ENCODE measurements at places on chromosomes 11 and 22.

DNA sequence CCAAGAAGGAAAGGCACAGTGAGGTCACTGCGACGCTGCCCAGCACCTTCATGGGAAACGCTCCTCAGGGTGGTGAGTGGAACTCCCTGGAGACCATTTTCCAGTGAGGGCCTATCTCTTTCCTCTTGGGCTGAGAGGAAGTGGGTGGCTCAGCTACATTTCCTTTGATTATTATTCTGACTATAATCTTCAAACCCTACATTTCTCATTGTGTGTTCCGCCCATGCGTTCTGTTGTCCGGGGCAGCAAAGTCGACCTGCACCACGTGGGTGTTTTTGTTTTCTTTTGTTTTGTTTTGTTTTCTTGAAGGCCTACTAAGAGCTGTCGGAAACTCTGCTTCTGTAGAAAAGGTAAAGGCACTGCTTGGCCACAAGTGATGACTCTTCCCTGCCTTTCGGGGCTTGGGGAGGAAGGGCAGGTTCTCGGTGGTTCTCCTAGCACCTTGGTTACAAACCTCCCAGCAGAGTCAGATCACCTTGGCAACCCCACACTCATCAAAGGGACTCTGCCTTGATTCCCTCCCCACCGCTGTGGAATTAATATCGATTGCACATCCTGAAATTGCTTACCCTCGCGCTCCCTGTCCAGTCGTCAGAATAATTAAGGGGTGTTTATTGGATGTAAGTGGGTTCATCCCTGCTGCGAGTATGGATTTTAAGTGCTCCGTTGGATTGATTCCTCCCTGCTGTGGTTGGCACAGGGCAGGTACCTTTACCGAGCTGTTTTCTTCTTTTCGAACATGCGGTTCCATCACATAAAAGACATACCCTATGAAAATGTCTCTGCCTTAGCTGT is 7.3 kb downstream of the PARVB start:
- DNase-seq: no peak

DNA sequence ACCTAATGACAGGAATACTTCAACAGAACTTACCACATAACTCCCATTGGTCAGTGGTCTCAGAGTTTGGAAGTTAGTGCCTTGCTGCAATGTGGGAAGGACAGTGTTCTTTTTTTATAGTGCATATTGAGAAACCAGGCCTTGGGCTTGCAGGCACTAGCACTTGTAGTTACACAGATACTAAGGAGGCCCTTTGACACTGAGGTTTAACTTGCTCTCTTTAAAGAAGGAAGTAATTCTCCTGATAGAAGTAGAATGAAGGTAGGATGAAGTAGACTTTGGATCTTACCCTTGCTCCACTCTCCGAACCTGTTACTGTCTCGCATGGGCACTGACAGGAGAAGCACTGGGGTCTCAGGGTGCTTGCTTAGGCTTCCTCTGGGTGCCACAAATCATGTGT is 31.0 kb upstream of the ST14 start:
- no peak for DNase-seq

DNA sequence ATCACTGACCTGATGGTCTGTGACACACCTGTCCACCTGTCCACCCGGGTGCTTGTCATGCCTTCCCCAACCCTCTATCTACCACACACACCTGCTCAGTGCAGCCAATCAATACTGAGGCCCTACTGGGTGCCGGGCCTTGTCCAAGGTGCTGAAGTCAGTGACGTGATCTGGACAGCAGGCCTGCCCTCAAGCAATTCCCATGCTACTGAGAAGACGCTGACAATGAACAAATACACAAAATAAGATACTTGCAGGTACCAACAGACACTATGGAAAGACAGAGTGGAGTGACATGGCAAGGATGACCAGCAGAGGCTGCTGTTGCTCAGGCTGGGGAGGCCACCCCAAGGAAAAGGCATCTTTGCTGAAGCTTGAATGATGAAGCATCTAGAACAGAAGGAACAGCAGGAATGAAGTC is 21.2 kb downstream of the PLAAT3 start:
- DNase-seq: no peak

- no peak for DNase-seq
Observed at GRCh38 chr11:69774354-69775162, 583 bp downstream of the FGF4 start.

GRCh38 chr11:35856756-35857155 is 87.1 kb upstream of the LDLRAD3 start:
- DNase-seq: no peak

DNA sequence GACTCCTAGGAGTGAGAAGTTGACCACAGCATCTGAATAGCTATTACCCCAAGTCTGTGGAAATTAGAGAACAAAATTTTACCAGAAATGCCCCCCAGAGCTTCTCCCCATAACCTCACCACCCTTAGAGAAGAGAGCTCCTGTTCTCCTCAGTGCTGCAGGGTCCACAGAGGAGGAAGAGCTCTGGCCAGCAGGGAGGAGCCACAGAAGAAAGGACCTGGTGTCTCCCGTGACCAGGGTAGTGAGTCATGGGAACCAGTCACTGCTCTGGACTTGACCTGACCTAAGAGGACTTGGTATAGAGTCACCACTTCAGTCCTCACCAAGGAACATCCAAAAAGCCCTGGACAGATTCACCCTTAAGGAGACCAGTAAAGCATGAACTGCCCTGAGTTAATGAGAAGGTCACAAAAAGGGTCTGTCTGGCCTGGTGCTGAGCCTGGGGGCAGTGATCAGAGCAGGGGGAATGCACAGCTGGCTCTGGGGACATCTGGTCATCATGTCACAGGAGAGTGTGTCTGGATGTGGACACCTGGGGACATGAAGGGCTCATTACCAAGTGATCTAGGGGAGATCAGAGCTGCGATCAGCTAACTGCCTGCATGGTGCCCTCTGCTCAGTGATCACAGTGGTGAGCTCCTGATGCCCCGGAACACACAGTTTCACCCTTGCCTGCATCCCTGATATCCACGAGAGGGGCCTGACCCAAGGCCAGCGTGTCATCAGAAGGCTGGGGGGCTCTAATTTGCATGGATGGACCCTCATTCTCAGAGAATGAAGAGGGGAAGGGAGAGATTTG is 103.3 kb upstream of the TOP3B start:
- no peak for DNase-seq

GRCh38 chr11:97685695-97686094 is 1295.9 kb downstream of the JRKL start:
- DNase-seq: no peak

DNA sequence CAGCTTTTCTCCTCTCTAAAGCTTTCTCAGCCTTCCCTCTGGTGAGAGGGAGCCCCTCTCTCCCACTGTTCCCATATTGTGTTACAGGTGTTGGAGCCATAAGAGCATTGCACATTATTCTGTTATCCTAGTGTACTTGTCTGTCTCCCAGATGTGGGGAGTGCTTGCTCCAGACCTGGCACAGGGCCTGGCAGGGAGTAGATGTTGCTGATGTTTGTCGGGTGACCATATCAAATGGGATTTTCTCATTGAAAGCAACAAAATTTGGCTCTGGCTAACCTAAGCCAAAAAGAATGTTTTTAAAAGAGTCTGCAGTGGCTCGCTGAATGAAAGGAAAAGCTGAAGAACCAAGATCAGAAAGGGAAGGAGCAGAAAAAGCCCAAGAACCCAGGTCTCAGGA is 41.1 kb downstream of the CYB5R2 start:
- no peak for DNase-seq

DNA sequence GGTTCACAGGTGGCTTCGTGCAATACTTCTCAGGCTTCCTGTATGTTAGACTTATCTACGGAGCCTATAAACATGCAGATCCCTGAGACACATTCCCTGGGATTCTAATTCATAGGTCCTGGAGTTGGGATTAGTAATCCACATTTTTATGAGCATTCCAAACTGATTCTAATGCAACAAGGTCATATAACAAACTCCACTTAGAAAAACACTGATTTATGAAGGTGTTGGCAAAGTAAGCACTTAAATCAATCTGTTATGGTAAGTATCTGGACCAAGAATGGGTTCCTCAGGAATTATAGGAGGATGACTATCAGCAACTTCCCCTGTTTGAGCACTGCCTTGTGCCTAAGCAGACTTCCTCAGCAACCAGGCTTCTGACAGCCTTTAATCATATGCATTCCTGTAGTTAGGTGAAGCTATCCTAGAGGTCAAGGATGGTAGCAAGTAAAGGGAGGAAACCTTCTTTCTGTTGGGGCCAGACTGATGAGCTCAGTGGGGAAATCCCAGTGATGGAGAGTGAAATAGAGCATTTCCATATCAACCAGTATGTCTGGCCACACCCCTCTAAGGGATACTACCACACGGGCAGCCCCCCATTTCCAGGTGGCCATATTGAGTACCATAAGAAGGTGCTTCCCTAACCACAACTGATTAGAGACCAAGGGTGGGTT is 89.6 kb downstream of the RASSF10 start:
- no peak for DNase-seq

Data from lung (tissue), 17 donors.